Activated CD4-positive, CD25-positive, alpha-beta regulatory T cell (primary cell): ENCODE measurements at places on chromosomes 5 and 9.

DNA sequence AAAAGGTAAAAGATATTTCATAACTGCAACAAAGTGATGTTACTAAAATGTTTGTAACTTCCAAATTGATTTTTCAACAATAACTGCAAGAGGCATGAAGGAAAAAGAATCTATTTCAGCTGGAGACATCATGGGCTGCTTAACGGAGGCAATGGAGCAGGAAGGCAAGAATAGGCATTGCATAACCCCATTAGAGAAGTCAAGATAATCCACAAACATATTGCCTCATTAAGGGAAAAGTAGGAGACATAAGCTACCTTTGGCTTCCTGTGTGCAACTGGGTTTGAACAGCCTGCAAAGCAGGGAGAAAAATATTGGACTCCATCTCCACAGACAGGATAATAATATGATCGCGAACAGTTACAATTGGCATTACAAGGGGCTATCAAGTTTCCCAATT is 46.7 kb downstream of the SLCO4C1 start:
- no peak for DNase-seq

- DNase-seq, result no peak
Observed at GRCh38 chr5:80516826-80517225, 28.9 kb downstream of the FAM151B start.

- no peak for DNase-seq
Observed at GRCh38 chr5:131381777-131382176, 117.9 kb downstream of the CDC42SE2 start.

- no peak for DNase-seq
Observed at GRCh38 chr5:143031781-143032580, 261.8 kb downstream of the ARHGAP26 start.

DNA sequence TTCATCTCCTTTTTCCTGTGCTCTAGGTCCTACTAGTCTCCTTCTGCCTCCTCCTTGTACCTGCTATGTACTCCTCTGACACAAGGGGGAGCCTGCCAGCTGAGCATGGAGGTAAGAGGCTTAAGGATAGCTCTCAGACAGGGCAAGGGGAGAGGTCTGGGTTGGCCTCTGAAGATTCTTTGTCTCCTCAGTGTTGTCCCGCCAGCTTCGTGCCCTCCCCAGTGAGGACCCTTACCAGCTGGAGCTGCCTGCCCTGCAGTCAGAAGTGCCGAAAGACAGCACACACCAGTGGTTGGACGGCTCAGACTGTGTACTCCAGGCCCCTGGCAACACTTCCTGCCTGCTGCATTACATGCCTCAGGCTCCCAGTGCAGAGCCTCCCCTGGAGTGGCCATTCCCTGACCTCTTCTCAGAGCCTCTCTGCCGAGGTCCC is 3.8 kb downstream of the CREB3 start:
- DNase-seq, result peak; percentile 29

DNA sequence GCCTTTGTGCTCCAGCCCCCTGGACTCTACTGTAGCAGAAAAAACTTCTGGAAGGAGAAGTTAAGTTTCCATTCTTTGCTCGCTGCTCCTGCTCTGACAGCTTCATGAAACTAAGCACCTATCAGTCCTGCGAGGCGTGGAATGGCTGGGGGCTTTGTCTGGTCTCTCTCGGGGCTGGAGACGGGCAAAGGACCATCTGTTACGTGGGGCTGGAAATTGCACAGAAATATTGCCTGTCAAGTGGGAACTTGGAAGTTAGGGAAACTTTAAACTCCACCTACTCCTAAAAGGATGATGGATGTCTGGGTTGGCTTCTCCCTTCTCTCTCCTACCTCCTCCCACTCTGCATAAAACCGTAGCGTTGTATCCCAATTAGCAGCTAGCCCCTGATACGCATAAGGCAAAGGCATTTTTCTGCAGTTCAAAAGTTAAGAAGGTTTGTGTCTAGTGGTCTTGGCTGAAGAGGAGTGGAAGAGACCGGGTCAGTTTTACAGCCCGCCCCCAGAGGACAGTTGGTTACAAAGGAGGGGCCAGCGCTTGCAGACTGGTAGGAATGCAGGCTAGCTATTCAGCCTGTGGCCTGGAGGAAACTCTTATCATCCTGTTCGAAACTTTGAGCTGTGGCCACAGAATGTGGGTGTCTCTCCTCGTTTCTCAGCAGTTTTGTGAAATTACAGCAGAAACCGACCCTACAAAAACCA is 1.3 kb downstream of the FBXL7 start:
- DNase-seq, result no peak

- peak; percentile 19 for DNase-seq
Observed at GRCh38 chr9:100216178-100216787, 117.2 kb downstream of the INVS start.

DNA sequence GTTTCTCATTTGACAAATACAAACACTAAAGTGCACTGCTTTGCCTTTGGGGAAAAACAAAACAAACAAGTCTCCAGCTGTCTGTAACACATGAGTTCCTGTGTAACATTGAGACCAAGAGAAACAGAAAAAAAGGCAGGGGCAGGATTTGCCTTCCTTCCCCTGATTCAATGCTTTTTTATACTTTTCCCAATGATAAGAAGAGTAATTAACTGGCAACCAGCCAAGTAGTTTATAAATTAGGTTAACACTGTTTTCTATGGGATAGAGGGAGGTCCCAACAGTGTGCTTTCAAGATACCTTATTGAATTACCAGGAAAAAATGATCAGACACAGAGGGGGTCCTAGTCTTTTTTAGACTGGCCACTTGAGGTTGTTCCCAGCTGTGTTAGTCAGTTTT is 346.8 kb downstream of the TRIM36 start:
- DNase-seq, result no peak

- no peak for DNase-seq
Observed at GRCh38 chr9:137349471-137350033, 47.5 kb upstream of the NRARP start.

- no peak for DNase-seq
Observed at GRCh38 chr5:31047007-31047406, 146.5 kb upstream of the CDH6 start.

GRCh38 chr5:115170134-115170928 is 623 bp upstream of the TRIM36 start:
- no peak for DNase-seq

GRCh38 chr9:70413464-70413798 is 1.0 kb downstream of the KLF9 start:
- peak; percentile 68 for DNase-seq

DNA sequence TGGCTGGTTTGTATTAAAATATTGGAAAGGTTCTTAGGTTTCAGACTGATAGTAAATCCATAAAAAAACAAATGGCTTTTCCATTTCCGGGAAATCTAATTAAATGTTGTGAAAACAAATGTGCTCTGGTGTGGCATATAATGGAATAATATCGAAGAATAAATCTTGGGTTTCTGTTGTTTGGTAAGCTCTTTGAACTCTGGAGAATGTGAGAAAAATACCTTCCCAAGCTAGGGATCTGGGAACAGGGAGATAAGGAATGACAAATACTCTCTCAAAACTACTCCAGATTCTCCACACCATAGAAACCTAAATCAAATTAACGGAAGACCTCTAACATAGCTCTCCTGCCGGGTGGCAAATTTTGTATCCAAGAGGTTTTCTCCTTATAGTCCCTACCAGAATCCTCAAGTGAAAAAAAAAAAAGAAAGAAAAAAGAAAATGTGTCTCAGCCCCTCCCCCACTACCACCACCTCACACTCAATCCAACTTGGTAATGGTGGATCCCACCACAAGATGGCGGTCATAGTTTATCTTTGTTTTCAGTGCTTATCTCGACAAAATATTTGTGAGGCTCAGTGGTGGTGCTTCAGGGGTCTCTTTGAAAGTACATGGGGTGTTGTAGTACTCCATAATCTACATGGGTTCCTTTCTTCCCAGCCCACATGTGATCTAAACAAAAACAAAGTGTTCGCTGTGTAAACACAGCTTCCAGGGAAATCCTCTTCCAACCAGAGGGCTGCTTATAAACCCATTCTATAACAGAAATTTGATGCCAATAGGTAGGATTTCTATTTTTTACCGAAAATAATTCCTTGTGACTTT is 54.5 kb upstream of the FST start:
- DNase-seq, result no peak

DNA sequence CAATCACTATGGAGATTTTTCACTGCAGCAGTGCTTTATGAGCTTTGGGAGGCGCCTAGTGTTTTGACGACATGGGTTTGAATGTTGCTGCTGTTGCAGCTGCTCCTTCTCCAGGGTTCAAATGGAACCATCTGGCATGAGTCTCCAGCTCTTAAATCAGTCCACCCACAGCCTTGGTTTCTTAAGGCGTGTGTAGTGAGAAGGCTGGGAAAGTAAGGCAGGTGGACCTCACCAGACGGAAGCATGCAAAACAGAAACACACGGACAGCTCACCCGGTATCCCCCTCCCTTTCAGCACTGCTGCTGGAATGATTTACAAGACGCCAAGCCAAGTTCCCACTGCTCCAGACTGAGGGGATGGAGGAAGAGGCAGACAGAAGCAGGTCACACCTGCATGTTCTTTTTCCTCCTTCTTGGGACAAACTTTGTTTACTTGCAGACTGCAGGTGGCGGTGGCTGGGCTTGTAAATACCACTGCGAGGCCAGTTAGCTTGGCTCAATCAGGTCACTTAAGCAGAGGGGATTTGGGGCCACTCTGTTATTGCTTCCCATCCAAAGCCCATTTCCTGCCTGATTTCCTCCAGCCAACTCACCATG is 47.4 kb downstream of the ADAM19 start:
- no peak for DNase-seq

DNA sequence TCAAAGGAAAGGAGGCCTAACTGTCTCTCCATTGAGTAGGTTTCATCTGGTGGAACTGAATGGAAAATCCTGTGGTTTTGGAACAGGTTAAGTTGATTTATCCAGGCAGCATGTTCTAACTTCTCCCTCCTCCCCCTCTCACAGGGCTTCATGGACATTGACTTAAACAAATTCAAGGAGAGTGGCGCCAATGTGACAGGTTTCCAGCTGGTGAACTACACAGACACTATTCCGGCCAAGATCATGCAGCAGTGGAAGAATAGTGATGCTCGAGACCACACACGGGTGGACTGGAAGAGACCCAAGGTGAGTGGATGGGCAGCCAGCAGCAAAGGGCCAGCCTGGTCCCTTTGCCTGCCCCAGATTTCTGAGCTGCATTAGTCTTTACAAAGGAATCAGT is 183.9 kb downstream of the GRIA1 start:
- no peak for DNase-seq

GRCh38 chr5:33883482-33883881 is 8.3 kb downstream of the ADAMTS12 start:
- DNase-seq, result no peak

GRCh38 chr5:180289433-180289832 is 2.5 kb downstream of the MAPK9 start:
- DNase-seq, result no peak

GRCh38 chr5:81854915-81855314 is 104.0 kb upstream of the SSBP2 start:
- no peak for DNase-seq

- DNase-seq, result no peak
Observed at GRCh38 chr9:72937545-72937944, 15.3 kb downstream of the ALDH1A1 start.

DNA sequence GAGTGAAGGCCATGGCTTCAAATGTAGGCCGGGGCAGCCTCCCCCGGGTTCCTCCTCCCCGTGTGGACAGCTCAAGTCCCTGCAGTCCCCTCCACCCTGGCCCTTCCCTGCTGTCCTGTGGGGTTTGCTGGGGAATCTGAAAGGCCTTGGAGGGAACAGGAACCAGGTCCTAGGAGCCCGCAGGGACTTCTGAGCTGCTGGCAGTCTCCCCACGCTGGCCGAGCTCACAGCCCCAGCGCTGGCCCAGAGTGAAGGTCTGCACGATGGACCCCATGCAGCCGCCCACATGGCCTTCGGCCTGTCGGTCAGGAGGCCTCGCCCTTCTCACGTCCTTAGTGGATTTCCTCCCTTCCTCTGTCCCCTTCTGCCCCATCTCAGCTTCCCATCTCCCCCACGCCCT is 25.7 kb upstream of the NOTCH1 start:
- no peak for DNase-seq

GRCh38 chr9:137620048-137620405 is 1.2 kb downstream of the EHMT1 start:
- no peak for DNase-seq

GRCh38 chr9:91623004-91623403 is 199.4 kb upstream of the NFIL3 start:
- DNase-seq, result no peak

GRCh38 chr9:115513148-115513547 is 395.2 kb upstream of the TNC start:
- DNase-seq, result no peak

- DNase-seq, result no peak
Observed at GRCh38 chr5:149130121-149130914, 11.0 kb upstream of the ABLIM3 start.

- DNase-seq, result no peak
Observed at GRCh38 chr5:137708796-137709559, 26.9 kb downstream of the KLHL3 start.

- DNase-seq, result no peak
Observed at GRCh38 chr5:138102454-138103318, 18.9 kb downstream of the WNT8A start.

DNA sequence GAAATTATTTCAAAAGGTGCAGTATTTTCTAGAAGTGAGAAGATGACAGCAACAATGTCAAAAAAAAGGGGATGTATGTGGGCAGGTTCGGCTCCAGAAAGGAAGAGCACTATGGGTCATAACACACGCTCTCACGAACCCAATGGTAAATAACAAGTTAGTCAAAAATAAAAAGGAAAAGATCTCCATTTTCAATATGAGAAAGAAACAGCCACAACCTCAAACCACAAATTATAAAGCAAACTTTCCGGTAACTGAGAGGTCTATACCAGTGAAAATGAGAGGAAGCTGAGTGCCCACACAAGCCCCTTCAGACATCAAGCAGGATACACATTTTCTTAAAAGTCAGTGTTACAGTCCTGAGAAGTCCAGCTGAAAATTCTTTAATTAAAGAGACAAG is 398.5 kb upstream of the RPS23 start:
- DNase-seq, result no peak

- DNase-seq, result no peak
Observed at GRCh38 chr9:111386386-111386785, 56.4 kb upstream of the OR2K2 start.

DNA sequence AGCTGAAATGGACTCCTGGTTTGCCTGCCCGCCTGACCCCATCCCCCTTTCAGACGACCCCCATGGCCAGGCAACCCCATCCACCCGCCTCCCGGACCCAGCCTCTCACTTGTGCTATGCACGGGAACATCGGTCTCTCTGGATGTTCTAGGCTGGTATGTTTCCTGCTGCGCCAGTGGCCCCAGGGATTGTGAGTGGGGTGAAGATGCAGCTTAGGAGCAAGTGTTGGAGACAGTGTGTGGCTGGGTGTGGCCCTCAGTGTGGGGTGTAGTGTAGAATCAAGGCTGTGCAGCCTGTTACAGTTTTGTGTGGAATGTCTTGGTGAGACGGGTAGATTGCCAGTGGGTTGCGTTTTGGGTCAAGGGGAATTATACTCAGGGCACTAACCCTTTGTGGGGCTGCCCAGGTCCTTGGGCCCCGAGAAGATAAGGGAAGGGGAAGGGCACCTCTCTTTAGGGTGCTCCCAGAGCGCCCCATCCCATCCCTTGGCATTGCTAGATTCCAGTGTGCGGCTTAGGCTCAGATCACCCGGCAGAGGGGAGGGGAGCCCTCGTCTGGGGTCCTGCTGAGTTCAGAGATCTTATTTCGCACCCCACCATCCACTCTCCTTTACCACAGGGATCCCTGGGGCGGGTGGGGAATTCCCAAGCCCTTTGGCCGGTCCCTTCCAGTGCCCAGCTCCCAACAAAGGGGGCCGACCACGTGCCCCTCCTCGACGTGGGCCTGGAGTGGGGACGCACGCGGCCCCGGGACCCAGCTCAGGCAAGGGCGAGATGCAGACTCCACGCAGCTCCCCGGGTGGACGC is 4.6 kb downstream of the IER5L start:
- DNase-seq, result no peak
